ENCODE measurements at places on chromosomes 16 and 17. TPM values are rescaled to one million over a fixed set of nuclear protein-coding genes. Genes with fewer than 3 reads are reported as not detected.

Gene HOXB3
- 4.7 TPM for total RNA-seq

Gene IL32
- 50.2 TPM for total RNA-seq

Gene MMP28
- total RNA-seq = 3.5 TPM

Gene GALK1
- 27.7 TPM for total RNA-seq

Gene FOXJ1
- total RNA-seq = 0.09 TPM

Gene IRX6
- 0.09 TPM for total RNA-seq

Gene OR2C1
- 0.35 TPM for total RNA-seq

Gene TEKT5
- total RNA-seq = 0.13 TPM

Gene MATCAP1
- total RNA-seq = 8.6 TPM

Gene ABCA9
- 13.4 TPM for total RNA-seq

Gene ANKS4B
- not detected for total RNA-seq

Gene SPNS3
- total RNA-seq = 0.44 TPM

Gene RNF167
- total RNA-seq = 34.6 TPM

Gene HSPB9
- total RNA-seq = 0.13 TPM

Gene PRR29
- total RNA-seq = 0.75 TPM

Gene NKD1
- total RNA-seq = 4.2 TPM

Gene TOX3
- total RNA-seq = 0.44 TPM

Gene CORO6
- total RNA-seq = 52.8 TPM

Gene HID1
- total RNA-seq = 2.7 TPM

Gene HDAC5
- total RNA-seq = 52.2 TPM

Gene LITAFD
- total RNA-seq = not detected

Gene RNF222
- not detected for total RNA-seq

Gene PIK3R6
- 1.5 TPM for total RNA-seq

Gene TBX2
- total RNA-seq = 9.2 TPM

Gene OR3A1
- not detected for total RNA-seq

Gene KRTAP9-8
- total RNA-seq = not detected

Gene HOXB9
- 0.31 TPM for total RNA-seq

Gene RPS6KB1
- total RNA-seq = 29.7 TPM

Gene SBK1
- total RNA-seq = 2.9 TPM

Gene TMEM238L
- not detected for total RNA-seq

Gene AANAT
- 0.22 TPM for total RNA-seq

Gene MC1R
- 1.6 TPM for total RNA-seq

Gene ACOX1
- total RNA-seq = 23.2 TPM

Gene PGS1
- 22.9 TPM for total RNA-seq

Gene PHOSPHO1
- total RNA-seq = 7.5 TPM

Gene MYH10
- 57.6 TPM for total RNA-seq

Gene KRTAP4-6
- not detected for total RNA-seq

Gene TAC4
- total RNA-seq = 0.75 TPM

Gene PKMYT1
- total RNA-seq = 3.6 TPM

Gene ZP2
- 0.09 TPM for total RNA-seq

Gene SDR42E2
- not detected for total RNA-seq

Gene KRT13
- 0.13 TPM for total RNA-seq

Measured in muscle of leg (tissue), 16 donors.